ENCODE measurements at places on chromosomes 3 and 15. TPM values are rescaled to one million over a fixed set of nuclear protein-coding genes. Genes with fewer than 3 reads are reported as not detected.

DNA sequence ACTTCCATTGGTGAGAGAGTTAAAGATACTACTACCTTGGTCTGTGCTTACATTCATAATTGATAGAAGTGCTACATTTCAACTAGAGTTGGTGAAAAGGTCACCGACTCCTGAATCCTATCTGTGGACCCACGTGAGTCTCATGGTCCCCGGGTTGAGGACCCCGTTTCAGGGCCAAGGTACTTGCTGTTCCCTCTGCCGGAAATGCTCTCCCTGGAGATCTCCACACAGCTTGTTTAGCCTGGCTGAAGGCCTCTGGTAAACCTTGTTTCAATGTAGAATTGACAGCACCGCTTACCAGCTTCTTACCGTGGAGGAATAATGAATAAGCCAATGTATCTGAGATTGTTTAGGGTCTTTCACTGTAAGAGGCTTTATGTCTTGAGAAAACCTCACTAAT is 226.0 kb upstream of the GOLGA6L4 start:
- no peak for DNase-seq

CLDN11 gene
- 212 TPM for polyA plus RNA-seq

ADAMTS9 gene
- polyA plus RNA-seq: 140 TPM

PCLAF gene
- polyA plus RNA-seq: 61.0 TPM

GRCh38 chr15:66704019-66704802 is 2.2 kb downstream of the SMAD6 start:
- DNase-seq: no peak

GRCh38 chr3:52441772-52442332 is 3.1 kb downstream of the SEMA3G start:
- no peak for DNase-seq

DNA sequence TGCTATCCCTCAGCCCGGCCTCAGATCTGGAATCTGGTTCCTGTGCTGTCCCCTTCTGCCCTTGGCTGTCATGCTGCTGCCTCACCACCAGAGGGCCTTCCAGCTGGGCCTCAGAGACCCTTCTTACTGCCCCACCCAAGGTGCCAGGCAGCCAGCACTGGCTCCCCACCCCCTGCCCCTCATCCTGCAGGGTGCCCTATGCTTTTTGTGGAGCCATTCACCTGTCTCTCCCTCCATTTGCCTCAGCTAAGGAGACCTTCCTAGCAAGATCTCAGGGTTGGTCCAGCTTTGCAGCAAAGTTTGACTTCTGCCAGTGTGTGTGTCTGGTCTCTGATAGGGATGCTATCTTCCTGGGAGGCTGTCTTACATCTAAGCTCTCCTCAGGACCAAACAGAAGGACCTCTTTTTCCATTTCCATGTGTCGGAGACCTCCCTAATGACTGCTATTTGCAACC is 1.9 kb upstream of the VWA5B2 start:
- DNase-seq: no peak

DNA sequence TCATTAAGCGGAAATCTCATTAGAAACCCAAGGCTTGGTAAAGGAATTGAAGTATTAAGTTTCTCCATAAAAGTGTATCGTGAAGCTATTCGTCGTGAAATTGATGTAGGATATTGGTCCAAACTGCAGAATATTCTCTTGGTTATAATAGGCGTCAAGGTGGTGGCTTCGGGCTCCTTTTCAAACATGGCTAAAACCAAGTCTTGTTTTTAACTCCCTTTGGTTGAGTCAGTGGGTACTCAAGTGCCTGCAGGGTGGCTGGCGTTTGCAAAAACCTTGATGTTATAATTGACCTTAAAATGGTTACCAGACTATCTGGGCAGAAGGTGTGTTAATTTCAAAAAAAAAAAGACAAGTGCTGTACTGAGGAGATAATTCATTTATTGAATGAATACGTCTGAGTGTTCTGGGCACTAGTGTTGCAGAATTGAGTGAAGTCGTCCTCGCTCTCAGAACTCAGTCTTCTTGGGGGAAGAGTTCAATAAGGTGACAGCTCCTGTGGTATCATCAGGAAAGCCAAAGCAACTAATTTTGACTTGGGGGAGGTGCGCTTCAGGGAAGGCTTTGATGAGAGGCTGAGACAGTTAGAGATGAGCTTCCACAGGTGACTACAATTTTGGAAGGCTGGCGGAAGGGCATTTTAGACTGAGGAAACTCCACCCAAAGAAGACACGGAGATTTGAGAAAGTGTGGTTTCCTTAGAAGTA is 1.5 kb downstream of the UBE2Q2 start:
- DNase-seq: no peak

- DNase-seq: no peak
Measured at GRCh38 chr3:182122779-182123178, 411.1 kb downstream of the SOX2 start.

GRCh38 chr15:91863621-91864255 is 10.2 kb downstream of the SLCO3A1 start:
- no peak for DNase-seq

SPRED1 gene
- 39.2 TPM for polyA plus RNA-seq

GRCh38 chr15:55372701-55373440 is 35.3 kb downstream of the CCPG1 start:
- no peak for DNase-seq

- no peak for DNase-seq
Measured at GRCh38 chr15:67992411-67992810, 61.7 kb upstream of the PIAS1 start.

HGD gene
- polyA plus RNA-seq: 75.8 TPM

- DNase-seq: no peak
Measured at GRCh38 chr3:79586232-79586631, 181.6 kb downstream of the ROBO1 start.

TMEM158 gene
- polyA plus RNA-seq: 9.4 TPM

GRCh38 chr15:63332367-63333124 is 49.1 kb downstream of the CA12 start:
- DNase-seq: no peak

DNA sequence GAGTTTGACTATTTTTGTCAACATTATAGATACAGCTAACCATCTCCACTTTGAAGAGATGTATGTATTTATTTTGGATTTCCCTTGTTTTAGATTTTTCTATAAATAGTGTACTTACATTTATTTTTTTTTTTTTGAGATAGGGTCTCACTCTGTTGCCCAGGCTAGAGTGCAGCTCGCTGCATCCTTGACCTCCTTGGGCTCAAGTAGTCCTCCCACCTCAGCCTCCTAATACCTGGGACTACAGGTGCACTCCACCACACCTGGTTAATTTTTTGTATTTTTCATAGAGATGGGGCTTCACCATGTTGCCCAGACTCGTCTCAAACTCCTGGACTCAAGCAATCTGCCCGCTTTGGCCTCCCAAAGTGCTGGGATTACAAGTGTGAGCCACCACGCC is 55.3 kb upstream of the TRPM1 start:
- no peak for DNase-seq

DNA sequence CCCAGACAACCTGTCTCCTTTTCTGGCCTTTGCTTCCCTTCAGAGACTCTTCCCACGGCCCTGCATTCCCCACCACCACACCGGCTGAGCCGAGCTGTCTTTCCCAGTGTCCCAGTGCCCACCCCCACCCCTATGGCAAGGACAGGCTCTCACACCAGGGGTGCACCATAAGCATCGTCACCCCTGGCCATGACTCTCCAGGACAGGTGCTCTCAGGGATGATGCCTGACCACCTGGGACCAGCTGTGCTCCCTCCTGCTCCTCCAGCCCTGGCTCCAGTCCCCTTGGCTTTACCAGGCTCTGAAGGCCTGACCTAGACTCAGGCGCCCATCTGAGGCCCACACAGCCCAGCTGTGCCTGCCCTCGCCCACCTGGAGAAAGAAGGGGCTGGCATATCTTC is 17.6 kb upstream of the SEMA3F start:
- no peak for DNase-seq

DNA sequence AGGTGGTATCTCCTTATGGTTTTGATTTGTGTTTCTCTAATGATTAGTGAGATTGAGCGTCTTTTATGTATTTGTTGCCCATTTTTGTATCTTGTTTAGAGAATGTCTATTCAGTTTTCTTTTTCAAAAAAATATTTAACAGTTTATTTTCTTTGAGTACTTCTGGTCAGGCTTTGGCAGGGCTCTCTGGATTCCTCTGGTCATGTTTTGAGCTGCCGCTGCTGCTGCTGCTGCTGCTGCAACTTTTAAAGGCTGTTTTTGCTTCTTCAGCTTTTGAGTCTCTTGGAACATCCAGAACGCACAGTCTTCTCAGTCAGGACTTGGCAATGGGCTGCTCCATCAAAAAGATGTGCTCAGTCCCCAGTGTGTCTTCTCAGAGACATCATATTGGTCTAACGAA is 40.1 kb downstream of the REC114 start:
- no peak for DNase-seq
